Lung (tissue), 17 donors: ENCODE measurements at places on chromosomes 3 and 15.

GRCh38 chr15:93296759-93297500 is 207.9 kb upstream of the RGMA start:
- no peak for DNase-seq

- DNase-seq: no peak
Observed at GRCh38 chr3:142808103-142808917, 80.6 kb downstream of the PCOLCE2 start.

DNA sequence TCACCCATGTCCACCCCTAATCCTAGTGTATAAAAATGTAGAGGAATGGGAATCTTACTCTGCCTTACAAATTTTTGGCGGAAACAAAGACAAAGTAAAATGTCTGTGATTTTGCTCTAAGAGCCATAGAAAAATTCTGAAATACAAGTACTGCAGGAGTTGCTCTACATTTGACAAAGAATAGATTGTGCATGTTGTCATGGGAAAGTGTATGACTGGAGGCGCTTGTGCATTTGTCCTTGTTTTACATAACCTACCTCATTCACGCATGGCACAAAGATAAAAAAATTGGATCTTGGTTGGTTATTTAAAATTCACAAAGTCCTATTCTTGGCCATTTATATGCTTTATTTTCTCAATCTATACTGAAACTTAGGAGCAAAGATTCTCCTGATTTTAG is 2.0 kb upstream of the TUSC7 start:
- DNase-seq: no peak

GRCh38 chr15:39591141-39591895 is 10.4 kb downstream of the THBS1 start:
- no peak for DNase-seq

GRCh38 chr3:128763967-128764366 is 38.0 kb downstream of the RAB7A start:
- DNase-seq: no peak

DNA sequence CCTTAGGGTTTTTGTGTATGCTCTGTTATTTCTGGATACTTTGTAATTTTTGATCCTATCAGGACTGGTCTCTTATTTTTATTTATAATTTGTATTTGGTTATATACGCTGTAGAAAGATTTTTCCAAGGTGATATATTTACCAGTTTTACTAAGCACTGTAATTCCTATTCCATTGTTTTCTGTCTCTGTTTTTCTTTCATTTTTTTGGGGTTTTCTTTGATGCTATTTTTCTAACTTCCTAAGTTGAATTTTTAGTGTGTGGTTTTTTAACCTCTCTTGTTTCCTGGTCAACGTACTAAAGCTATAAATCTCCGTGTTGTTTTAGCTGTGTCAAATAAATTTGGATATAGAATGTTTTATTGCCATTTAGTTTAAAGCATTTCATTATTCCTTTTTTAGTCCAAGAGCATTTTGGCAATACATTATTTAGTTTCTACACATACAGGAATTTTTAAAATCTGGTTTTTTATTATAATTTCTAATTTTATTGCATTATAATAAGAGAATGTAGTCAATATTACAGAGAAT is 128.1 kb upstream of the THRB start:
- DNase-seq: no peak

GRCh38 chr3:100782348-100782747 is 73.1 kb downstream of the TFG start:
- peak; percentile 51 for DNase-seq

GRCh38 chr3:104178680-104179079 is 1188.0 kb upstream of the ALCAM start:
- no peak for DNase-seq

- DNase-seq: no peak
Observed at GRCh38 chr15:31476236-31476810, 149.7 kb downstream of the KLF13 start.

DNA sequence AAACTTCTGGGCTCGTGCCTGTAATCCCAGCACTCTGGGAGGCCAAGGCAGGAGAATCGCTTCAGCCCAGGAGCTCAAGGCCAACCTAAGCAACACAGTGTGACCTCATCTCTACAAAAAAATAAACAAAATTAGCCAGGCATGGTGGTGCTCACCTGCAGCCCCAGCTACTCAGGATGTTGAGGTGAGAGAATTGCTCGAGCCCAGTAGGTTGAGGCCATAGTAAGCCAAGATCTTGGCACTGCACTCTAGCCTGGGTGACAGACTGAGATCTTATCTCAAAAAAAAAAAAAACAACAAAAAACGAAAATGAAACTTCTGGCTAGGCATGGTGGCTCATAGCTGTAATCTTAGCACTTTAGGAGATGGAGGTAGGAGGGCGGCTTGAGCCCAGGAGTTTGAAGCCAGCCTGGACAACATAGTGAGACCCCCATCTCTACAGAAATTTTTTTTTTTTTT is 53.7 kb downstream of the PIK3CB start:
- DNase-seq: no peak

DNA sequence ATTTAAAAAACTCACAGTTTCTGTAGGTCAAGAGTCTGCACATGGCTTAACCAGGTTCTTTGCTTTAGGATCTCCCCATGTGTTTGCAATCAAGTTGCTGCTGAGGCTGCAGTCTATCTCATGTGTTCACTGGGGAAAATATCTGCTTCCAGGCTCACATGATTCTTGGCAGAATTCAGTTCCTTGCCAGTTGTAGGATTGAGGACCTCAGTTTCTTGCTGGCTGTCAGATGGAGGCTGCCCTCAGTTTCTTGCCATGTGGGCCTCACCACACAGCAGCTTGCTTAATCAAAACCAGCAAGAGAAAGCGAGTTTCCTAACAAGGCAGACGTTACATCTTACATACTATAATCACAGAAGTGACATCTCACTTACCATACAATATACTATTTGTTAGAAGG is 10.0 kb upstream of the TBC1D5 start:
- DNase-seq: no peak

DNA sequence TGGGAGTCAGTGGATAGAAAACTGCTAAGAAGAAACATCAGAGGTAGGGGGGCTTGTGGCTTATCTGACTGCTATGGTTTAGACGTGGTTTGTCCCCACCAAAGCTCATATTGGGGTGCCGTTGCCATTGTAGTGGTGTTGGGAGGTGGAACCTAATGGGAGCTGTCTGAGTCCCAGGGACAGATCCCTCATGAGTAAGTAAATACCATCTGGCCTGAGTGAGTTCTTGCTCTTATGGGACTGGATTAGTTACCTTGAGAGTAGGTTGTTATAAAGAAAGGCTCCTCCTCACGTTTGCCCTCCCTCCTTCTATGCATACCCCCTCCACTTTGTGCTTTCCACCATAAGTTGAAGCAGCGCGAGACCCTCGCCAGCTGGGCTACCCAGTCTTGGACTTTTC is 53.4 kb upstream of the VILL start:
- no peak for DNase-seq

- DNase-seq: peak; percentile 55
Observed at GRCh38 chr3:111735243-111735758, 123.8 kb upstream of the PHLDB2 start.

GRCh38 chr3:135495891-135496290 is 469.6 kb upstream of the PPP2R3A start:
- DNase-seq: peak; percentile 84

DNA sequence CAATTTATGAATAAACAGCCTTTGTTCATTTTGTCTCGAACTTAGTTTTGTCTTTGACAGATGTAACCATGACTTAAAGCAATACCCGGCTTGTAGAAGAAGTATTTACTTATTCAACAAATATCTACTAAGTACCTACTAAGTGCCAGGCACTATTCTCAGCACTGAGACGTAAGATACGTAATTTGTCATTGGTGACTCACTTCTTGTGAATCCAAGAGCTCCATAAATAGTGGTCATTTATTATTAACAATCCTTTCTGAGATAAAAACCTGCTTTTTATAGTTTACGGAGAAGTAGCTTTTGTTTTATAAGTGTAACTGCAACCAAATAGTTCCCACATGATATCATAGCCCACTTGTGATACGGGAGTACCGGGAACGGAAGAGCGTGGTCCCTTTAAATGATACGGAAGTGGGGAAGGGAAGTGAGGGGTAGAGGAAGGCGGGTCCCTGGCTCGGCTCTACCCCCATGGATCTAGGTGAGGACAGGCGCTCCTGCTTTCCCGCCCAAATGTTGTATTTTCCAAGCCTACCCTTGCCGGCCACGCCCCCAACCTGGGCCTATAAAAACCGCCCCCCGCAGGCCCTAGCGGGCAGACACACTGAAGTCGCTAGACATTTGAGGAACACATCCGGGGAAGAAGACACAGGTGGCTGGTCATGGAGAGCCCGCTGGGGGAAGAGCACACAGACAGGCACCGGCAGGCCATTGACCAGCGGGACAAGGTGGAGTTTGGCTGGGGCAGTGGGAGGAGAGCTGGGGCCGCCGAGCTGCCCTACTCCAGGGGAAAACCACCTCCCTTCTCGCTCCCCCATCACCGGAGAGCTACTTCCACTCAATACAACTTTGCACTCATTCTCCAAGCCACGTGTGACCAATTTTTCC is at the start of gene SAMMSON:
TSS of gene SAMMSON (plus strand) at position 594 of the 888 bp plus-strand sequence.
- no peak for DNase-seq

DNA sequence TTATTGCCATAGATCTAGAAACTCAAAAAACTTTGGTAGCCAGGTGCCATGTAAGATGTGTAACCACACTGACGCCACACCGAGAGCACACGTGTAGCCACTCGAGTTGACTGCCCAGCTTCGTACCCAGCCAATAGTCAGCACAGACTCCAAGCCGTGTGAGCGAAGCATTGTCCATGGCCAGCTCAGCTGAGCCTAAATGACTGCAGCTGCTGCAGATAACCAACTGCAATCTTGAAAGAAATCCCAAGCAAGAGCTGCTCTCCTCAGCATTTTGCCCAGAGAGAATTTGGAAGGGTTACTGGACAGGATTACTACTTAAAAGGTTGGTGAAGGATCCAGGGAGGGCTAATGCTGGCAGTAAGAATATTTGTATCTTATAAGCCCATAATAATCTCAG is 193.0 kb upstream of the THRB start:
- peak; percentile 28 for DNase-seq

DNA sequence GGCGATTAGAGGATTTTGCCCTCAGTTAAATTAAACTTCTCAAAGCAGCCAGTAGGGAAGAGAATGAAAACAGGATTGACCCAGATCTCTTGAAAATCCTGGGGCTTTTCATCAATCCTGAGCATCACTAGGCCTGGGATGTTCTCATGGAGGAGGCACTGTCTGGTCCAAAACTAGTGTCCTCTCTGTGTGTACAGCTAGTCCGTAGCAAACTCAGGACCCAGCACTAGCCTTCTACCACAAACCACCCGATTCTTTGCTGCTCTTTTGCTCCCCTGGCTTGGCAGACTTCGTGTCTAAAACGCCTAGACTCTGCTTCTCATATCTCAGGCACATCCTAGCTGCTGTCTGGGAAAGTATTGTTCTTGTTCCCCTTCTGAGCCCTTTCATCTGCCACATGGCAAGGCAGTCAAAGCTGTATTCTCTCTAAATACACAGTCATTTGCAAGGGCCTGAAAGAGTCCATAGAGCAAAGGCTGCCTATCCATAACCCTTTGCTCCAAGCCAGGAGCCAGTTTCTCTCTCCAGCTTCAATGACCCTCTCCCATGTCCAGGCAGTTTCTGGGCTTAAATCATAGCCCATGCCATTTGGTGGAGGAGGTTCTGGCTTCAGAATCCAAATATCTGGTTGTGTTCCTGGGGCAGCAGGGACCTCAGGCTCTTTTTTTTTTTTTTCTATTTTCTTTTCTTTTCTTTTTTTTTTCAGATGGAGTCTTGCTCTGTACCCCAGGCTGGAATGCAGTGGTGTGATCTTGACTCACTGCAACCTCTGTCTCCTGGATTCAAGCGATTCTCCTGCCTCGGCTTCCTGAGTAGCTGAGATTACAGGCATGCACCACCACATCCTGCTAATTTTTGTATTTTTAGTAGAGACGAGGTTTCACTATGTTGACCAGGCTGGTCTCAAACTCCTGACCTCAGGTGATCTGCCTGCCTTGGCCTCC is 52.4 kb downstream of the CDC25A start:
- no peak for DNase-seq

GRCh38 chr3:3686907-3687648 is 112.2 kb upstream of the LRRN1 start:
- DNase-seq: no peak

- DNase-seq: peak; percentile 43
Observed at GRCh38 chr15:98866511-98866910, 141.1 kb downstream of the PGPEP1L start.

DNA sequence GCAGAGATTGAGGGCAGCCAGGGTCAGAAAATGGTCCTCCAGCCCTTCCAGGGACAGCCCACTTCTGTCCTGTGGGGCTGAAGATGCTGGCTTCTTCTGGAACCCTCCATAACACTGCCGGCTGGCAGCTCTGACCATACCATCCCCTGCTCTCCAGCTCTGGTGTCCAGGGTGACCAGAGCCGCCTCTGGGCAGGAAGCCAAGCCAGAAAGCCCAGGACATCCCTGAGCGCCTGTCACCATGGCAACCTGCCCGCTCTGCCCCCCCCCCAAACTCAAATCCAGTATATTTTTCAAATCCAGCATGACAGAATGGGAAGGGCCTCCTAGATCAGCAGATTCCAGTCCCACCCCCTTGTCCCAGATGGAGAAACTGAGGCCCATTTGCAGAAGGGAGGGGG is 420 bp upstream of the TMIE start:
- peak; percentile 45 for DNase-seq

DNA sequence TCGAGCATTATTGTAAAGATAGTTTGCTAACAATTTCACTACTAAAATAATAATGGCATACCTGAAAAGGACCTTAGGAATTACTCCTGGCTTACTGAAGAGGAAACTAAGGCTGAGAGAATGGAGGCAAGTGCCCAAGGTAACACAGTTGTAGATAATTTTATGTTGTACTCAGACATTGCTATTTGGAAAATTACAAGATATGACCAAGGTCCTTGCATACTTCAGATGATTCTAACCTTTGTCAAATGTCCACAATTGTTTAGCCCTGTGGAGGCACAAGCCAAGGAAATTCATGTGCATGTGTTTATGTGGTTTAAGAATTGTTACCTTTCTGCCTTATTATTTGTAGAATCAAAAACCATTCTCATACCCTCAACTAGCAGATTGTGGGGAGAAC is 105.7 kb downstream of the TUSC7 start:
- no peak for DNase-seq

- no peak for DNase-seq
Observed at GRCh38 chr3:64814351-64814750, 126.6 kb upstream of the ADAMTS9 start.

- DNase-seq: peak; percentile 67
Observed at GRCh38 chr15:41513506-41514227, at the start of gene LTK. Gene LTK, minus strand, starts transcription at chr15:41513827. Its CDS starts 118 bp downstream, at chr15:41513709.

DNA sequence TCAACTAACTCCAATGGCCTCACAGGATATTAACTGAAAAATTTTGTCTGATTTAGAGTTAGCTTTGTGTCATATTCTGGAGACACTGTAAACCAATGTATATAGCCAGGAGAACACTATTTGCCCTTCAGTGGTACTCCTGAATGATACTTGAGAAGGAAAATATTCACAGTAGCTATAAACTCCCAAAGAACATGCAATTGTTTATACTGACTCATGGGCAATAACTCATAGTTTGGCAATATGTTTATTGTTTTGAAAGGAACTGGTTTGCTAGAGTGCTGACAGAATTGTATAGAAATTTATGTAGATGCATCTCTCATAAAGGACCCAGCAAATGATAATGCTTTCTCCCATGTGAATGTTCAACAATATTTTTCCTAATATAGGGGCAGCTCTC is 537.6 kb downstream of the PLOD2 start:
- no peak for DNase-seq
